ENCODE measurements at places on chromosomes 3 and 15.

DNA sequence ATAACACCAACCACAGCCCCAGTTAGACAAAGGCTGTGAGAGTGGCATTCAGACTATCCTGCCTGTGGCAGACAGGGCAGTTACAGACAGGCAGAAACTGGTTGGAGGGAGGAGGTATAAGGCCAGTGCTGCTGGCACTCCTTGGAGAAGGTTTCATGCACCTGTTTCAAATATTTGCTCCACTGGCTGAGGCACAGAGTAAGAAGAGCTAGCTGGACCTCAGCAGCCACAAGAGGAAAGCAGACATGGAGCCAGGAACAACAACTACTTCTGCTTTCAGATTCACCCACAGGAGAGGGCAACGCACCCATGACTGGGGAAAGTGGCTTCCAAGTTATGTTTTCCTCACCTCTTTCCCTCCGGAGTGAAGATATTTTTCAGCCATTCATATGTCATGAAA lies 11.5 kb upstream of the PRKAR2A start:
- DNase-seq, result no peak

GRCh38 chr3:172552607-172553006 lies 29.4 kb upstream of the TNFSF10 start:
- no peak for DNase-seq

DNA sequence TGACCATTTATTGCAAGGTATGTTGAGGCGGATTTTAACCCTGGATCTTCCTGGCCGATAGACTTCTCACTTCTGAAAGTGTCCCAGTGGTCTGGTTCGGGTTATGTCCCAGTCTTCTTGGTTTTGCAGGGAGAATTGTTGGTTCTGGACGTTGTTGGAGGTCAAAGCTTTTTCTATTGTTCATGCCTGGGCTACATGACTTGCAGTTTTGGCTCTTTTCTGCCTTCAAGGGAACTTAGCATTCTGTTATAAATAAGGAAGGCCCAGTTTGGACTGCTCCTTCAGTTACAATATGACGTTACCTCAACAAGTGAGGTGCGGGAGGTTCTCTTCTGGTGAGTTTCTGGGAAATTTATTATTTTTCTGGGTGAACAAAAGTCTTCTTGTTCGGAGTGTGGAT lies 614.3 kb downstream of the DIPK2A start:
- no peak for DNase-seq

GRCh38 chr3:29381595-29381994 lies 100.7 kb downstream of the RBMS3 start:
- DNase-seq, result no peak

DNA sequence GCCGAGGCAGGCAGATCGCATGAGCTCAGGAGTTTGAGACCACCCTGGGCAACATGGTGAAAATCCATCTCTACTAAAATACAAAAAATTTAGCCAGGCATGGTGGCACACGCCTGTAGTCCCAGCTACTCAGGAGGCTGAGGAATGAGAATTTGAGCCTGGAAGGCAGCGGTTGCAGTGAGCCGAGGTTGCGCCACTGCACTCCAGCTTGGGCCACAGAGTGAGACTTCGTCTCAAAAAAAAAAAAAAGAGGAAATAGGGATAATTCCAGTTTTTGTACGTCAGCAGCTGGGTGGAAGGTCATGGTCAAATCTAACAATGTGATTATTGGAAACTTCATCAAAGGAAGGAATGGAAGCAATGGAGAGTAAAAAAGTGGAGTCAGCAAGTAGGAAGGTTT lies 3.1 kb downstream of the CMC1 start:
- no peak for DNase-seq

- peak; percentile 52 for DNase-seq
Observed at GRCh38 chr15:31435912-31436628, 109.4 kb downstream of the KLF13 start.

GRCh38 chr3:172124271-172124670 lies 84.9 kb downstream of the FNDC3B start:
- DNase-seq, result no peak

DNA sequence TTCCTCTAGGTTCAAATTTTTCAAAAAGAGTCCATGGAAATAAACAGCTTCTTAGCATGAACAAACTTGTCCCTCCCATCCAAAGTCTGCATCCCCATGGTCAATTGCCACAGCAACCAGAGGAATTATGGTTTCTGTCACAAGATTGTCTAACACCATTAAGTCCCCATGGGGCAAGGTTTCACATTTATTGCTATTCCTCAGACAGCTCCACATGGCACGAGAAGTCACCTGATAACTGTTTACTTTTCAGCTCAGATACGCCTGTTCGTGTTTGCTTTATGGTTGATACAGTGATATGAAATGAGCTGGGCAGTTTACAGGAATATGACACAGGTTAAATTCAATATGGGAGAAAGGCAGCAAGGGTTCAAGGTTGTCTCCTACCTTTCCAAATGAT lies 37.9 kb upstream of the MUC13 start:
- no peak for DNase-seq

GRCh38 chr3:49722896-49723295 lies 855 bp downstream of the GMPPB start:
- no peak for DNase-seq

DNA sequence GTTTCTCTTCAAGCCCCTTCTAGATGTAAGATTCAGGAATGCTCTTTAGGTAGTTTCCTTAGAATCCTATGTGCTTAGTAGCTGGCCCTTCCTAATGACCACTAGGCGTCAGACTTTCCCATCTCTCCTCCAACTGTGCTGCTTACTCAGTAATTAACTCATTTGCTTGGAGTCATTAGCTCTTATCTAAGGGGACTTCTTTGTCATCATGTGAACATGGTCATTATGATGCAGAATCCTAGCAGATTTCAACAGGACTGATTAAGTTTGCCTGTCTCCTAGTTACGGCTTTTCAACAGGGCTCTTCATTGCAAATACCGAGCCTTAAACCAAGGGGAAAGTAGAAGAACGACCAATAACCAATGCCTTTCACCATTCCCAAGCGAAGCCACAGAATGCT lies 46.4 kb downstream of the GJD2 start:
- no peak for DNase-seq

DNA sequence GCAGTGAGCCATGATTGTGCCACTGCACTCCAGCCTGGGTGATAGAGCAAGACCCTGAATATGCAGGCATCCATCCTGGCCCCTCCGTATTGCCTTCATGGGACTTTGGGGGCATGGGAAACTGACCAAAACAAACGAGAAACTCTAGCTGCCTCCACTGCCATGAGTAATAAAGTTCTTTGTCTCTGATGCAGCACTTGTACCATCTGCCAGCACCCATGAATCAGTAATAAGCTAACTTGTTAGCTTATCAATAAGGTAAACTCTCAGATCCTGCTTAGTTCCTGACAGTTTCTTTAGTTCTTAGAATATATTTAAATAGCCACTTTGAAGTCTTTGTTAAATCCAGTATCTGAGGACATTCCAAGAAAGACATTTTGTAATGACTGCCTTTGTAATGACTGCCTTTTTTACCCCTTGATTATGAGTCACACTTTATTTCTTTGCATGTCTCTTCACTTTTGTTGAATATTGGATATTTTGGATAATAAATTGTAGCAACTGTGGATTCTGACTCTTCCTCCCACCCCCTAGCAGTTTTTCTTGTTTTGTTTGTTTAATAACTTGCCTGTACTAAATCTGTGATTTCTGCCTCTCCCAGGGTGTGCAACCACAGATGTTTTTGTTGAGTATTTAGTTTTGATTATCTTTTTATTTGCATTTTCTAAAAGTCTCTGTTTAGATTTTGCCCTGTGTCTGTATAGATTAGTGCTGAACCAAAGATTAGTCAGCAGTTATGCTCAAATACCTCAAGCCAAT lies 136.9 kb downstream of the HCN4 start:
- DNase-seq, result no peak

DNA sequence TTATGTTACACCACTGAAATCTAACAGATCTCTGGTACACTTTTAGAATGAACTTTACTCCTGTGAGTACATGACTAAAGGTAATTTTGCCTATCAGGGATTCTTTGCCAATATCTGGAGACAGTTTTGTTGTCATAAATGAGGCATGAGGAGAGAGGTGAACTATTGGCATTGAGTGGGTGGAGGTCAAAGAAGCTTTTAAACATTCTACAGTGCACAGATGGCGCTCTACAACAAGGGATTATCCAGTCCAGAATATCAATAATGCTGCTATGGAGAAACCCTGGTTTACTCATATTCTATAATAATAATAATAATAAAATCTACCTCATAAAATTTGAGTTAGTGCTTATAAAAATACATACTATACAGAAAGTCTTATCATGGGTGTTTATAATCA lies 702.3 kb downstream of the SI start:
- no peak for DNase-seq

DNA sequence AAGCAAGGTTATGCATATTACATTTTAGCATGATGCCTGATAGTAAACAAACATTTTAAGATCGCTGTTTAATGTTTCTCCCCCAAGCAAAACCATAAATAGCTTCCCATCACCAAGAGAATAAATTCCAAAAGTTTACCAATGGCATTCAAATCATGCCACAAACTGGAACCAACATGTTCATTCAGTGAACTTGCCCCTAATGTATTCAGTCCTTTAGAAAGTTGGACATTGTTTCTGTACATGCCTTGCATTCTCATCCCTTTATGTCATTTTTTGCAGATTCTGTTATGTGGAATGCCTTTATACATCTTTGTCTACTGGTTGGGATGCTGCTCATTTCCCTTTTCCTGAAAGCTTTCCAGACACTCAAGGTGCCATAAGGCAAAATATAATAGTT lies 105.5 kb downstream of the PYDC2 start:
- no peak for DNase-seq

GRCh38 chr15:77027697-77028450 lies 32.9 kb downstream of the PSTPIP1 start:
- DNase-seq, result peak; percentile 2

GRCh38 chr3:113896930-113897329 lies 50.9 kb upstream of the ZDHHC23 start:
- DNase-seq, result no peak

GRCh38 chr3:122533931-122534334 lies 19.2 kb upstream of the KPNA1 start:
- DNase-seq, result peak; percentile 29

DNA sequence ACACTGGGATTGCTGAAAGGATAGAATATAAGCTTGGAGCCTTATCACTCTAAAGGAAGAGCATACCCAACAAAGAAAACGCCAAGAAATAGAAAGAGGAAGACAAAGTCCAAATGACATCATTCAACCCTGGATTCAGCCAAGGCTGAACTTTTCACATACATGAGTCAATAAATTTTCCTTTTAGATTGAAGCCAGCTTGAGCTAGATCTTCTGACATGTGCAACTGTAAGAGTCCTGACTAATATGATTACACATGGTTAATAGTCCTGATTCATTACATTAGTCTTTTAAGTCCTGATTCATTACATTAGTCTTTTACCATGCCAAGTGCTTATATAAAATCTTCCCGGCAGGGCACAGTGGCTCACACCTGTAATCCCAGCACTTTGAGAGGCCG lies 13.6 kb upstream of the DENND6A start:
- DNase-seq, result no peak

- no peak for DNase-seq
Observed at GRCh38 chr3:107630779-107631178, 108.0 kb downstream of the BBX start.

- DNase-seq, result no peak
Observed at GRCh38 chr3:53589201-53589600, 94.8 kb downstream of the CACNA1D start.

GRCh38 chr3:182585532-182586150 lies 207.7 kb upstream of the ATP11B start:
- no peak for DNase-seq

- DNase-seq, result no peak
Observed at GRCh38 chr3:27628026-27628750, 93.9 kb downstream of the EOMES start.

- DNase-seq, result peak; percentile 71
Observed at GRCh38 chr3:128875556-128876120, 3.8 kb upstream of the ACAD9 start.

DNA sequence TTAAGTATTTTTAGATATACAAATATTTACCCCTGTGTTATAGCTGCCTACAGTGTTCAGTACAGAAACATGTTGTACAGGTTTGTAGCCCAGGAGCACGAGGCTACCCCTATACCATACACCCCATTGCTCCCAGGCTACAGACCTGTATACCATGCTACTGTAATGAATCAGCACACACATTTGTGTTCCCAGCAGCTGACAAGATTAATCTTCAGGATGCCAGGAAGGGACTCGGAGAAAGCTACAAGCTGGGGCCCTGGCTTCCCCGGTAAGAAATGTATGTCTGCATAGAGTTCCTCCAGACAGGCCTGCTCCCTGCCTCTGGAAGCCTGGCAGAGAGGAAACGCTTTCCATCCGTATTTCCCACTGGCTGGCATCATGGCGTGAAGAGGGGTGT lies 136.5 kb downstream of the XXYLT1 start:
- no peak for DNase-seq

- no peak for DNase-seq
Observed at GRCh38 chr3:37793889-37794591, 67.6 kb upstream of the CTDSPL start.

- no peak for DNase-seq
Observed at GRCh38 chr3:196214783-196215441, 1.4 kb upstream of the SLC51A start.

DNA sequence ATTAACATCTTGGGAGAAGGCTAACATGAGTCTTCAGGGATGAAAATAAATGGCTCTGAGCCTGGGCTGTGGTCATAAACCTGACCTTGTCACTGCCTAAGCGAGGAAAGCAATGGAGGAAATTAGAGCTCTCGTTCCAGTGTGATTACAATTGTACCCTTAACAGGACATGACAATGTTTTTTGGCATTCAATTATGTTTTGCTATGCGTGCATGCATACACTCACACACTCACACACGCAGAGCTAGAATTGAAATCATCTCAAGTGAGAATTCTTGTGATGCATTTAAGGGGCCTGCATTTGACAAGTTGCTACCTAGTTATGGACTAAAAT lies 24.1 kb downstream of the ZNF80 start:
- DNase-seq, result no peak

GRCh38 chr15:85702321-85703101 lies 92.2 kb downstream of the KLHL25 start:
- DNase-seq, result peak; percentile 41

DNA sequence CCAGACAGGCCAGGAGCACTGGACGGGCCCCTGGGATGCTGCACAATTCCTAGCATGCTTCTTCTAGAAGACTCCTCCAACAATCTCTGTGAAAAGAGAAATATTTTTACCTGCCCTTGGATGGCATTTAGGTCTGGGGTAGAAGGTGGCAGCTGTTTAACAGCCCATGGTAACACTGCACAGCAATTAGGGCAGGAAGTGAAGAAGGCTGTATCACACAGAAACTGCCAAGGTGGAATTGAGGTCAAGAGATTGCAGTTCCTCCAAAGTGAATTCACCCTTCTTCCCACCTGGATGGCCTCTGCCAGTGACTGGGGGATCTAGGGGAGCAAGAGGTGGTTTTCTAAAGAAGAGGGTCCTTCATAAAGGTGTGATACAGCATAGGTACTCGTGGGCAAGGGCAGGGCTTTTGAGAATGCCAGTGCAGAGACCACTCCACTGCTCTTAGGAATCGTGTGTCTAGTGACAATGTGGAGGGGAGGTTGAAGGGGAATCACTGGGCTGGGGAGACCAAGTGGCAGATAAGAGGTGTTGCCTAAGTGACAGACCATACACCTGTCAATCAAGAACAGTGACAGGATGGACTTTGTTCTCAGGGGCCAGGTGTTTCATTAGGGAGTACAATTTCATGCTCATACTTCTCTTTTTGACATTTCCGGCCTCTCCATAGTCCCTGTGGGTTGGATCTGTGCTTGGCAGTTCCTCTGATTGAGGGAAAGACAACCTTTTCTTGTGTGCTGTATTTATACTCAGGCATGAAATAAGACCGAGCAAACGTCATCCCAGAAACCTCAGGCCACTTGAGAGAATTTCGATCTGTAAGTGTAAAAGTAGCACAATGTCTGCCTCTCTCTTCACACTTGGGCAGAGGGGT lies 83.5 kb upstream of the BCL6 start:
- DNase-seq, result no peak

GRCh38 chr3:1068985-1069384 lies 23.8 kb upstream of the CNTN6 start:
- no peak for DNase-seq
